Adipose tissue (tissue), 3 donors: ENCODE measurements at places on chromosomes 5 and 9. TPM values are rescaled to one million over a fixed set of nuclear protein-coding genes. Genes with fewer than 3 reads are reported as not detected.

Gene PTAR1
- polyA plus RNA-seq: 8.2 TPM

Gene MEGF9
- polyA plus RNA-seq: 7.0 TPM

Gene CDC42SE2
- 14.7 TPM for polyA plus RNA-seq

Gene SLC6A19
- polyA plus RNA-seq: 0.07 TPM

Gene FEM1C
- polyA plus RNA-seq: 9.2 TPM

Gene SHOC1
- 0.01 TPM for polyA plus RNA-seq

Gene PCDHB11
- polyA plus RNA-seq: 1.4 TPM

Gene DCTN4
- polyA plus RNA-seq: 22.5 TPM

Gene C5
- polyA plus RNA-seq: 2.7 TPM

Gene CCL21
- polyA plus RNA-seq: 11.6 TPM

Gene CDC25C
- polyA plus RNA-seq: 0.03 TPM

Gene HAPLN1
- not detected for polyA plus RNA-seq

Gene KLHL3
- polyA plus RNA-seq: 3.3 TPM

Gene OGN
- 0.98 TPM for polyA plus RNA-seq

Gene CYLC2
- polyA plus RNA-seq: not detected
